ENCODE measurements at places on chromosomes 2 and 18.
A peak's percentile ranks its signal among the peaks of the same experiment; 100 is the strongest.

- DNase-seq: peak; percentile 27
Observed at GRCh38 chr2:122031544-122032263, 276.3 kb downstream of the TSN start.

GRCh38 chr2:12335131-12335530 is 381.6 kb upstream of the TRIB2 start:
- DNase-seq: no peak

GRCh38 chr2:217751192-217751591 is 251.6 kb downstream of the TNS1 start:
- DNase-seq: no peak

DNA sequence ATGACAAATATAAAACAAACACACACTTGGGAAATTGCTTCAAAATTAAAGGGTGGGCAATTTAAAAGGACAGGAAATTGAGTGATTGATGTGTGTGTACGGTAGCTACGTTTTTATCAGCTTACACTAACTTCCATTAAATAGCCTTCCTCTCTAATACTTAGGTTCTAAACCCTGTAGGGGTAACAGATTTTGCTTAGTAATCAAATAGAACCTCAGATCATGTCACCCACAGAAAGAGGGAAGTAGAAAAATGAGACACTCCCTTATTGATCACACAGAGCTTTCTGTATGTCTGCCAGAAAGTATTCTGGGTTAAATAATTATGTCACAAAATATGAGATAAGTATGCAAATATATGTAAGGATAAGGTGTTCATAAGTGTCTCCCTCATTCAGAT is 93.3 kb downstream of the ICA1L start:
- no peak for DNase-seq

- no peak for DNase-seq
Observed at GRCh38 chr18:23502516-23503037, 734 bp upstream of the RMC1 start.

DNA sequence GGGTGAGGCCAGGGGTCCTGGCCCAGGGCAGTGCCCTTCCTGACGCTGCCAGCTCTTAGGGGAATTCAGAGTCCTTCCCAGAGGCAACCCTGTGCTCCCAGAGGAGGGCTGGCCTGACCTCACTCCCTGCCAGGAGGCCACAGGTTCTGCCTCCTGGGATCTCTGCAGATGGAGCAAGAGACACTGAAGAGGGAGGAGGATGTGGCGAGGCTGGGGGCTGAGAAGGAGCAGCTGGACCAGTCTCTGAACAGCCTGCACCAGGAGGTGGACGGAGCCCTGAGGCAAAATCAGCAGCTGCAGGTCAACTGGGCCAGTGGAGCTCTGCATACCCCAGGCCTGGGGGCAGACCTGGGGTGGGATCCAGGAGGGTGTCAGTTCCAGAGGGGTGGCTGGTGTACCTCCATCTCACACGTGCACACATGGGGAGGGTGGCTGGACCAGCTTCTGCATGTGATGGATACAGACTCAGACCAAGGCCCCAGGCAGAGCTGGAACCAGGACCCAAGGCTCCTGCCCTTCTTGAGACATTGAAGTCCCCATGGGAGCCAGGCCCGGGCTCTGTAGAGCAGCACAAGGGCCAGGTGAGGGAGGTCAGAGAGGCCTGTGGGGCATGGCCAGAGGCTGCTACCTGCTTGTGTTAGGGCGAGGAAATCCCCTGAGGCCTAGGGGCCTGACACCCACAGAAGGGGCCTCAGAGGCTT is 9.7 kb upstream of the SNED1 start:
- no peak for DNase-seq

- peak; percentile 80 for DNase-seq
Observed at GRCh38 chr2:46003903-46004473, 293.2 kb upstream of the EPAS1 start.

DNA sequence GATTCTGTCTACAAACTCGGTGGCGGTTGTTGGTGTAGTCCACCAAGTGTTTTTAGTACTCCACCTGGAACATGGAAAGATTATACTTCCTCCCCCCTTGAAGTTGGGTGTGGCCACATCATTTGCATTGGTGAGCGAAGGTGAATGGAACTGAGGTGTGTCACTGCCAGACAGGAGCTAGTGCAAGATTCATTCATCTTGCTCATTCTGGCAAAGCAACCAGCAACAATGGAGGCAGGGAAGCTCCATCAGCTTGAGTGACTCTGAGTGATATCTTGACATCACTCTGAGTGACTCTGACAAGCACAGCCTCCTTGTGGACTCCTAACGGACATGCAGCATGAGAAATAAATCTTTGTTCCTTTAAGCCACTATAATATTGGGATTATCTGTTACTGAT is 54.7 kb upstream of the SLC1A4 start:
- no peak for DNase-seq

GRCh38 chr2:118221536-118222272 is 133.4 kb downstream of the INSIG2 start:
- DNase-seq: peak; percentile 76

DNA sequence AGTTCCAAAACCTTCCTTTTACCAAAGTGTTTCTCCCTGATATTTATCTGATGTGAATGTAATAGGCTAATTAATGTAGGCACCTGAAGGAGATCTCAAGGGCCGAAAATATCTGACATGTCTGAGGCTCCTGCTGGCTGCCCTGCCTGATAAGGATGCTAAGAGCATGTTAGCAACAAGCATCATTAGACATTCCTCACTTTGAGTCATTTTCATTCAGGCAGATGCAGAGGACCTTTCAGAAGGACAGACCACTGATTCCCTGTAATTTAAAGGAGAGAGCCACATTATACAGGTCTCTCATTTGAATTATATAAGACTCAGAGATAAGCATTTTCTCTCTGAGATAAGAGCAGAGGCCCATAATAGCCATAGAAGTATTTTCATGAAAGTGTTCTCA is 222.4 kb upstream of the NCKAP5 start:
- peak; percentile 73 for DNase-seq

GRCh38 chr2:207437524-207438143 is 92.1 kb upstream of the CREB1 start:
- no peak for DNase-seq

DNA sequence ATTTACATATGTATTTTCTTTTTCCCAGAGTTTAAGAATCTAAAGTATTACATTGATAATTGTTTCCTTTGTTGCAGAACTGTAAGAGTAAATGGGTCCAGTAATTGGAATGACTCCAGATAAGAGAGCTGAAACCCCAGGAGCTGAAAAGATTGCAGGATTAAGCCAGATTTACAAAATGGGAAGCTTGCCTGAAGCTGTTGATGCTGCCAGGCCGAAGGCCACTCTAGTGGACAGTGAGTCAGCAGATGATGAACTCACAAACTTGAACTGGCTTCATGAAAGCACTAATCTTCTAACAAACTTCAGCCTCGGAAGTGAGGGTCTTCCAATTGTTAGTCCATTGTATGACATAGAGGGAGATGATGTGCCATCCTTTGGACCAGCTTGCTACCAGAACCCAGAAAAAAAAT is 183.8 kb upstream of the STON1 start:
- peak; percentile 91 for DNase-seq

DNA sequence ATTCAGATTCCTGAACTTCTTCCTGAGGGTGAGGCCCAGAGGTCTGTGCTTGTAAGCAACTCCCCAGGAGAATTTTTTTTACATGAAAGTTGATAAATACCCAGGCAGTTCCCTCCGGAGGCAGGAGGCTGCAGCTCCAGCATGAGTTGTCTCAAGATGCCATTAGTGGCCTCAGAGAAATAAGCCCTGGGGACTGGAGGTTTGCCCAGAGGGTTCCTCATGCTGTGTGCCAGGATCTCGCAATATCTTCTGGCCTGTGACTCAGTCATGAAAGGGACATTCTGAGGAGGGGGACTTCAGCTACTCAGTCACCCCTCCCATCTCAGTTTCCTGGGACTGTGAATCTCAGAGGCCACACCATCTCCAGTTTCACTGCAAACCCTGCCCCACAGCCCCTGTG is 49.9 kb downstream of the LYPD1 start:
- DNase-seq: peak; percentile 34

DNA sequence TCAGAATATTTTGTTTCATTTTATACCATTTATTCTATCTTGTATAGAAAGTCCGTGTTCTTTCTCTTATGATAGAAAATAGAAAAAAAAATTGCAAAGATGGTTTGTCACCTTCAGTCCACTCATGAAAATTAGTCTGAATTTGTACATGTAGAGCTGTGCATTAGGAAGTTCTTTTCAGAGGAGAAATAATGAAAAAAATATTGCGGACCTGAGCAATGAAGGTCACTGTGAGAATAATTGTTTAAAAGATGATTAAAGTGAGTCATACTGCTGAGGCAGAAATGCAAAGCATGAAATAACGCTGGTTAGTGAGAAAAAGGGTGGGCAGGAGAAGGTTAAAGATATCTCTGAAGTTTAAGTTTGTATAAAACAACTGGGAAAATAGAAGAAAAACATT is 431.1 kb downstream of the TMX3 start:
- no peak for DNase-seq

- no peak for DNase-seq
Observed at GRCh38 chr2:104804148-104804890, 49.6 kb upstream of the POU3F3 start.

- no peak for DNase-seq
Observed at GRCh38 chr18:79356435-79356834, 39.3 kb upstream of the NFATC1 start.

- no peak for DNase-seq
Observed at GRCh38 chr2:64848363-64848762, 140.8 kb upstream of the SLC1A4 start.

GRCh38 chr2:45445037-45445436 is 166.0 kb downstream of the SRBD1 start:
- DNase-seq: no peak

- no peak for DNase-seq
Observed at GRCh38 chr18:58024139-58024538, 19.9 kb upstream of the NEDD4L start.
